ENCODE measurements at places on chromosomes 6 and 20.

DNA sequence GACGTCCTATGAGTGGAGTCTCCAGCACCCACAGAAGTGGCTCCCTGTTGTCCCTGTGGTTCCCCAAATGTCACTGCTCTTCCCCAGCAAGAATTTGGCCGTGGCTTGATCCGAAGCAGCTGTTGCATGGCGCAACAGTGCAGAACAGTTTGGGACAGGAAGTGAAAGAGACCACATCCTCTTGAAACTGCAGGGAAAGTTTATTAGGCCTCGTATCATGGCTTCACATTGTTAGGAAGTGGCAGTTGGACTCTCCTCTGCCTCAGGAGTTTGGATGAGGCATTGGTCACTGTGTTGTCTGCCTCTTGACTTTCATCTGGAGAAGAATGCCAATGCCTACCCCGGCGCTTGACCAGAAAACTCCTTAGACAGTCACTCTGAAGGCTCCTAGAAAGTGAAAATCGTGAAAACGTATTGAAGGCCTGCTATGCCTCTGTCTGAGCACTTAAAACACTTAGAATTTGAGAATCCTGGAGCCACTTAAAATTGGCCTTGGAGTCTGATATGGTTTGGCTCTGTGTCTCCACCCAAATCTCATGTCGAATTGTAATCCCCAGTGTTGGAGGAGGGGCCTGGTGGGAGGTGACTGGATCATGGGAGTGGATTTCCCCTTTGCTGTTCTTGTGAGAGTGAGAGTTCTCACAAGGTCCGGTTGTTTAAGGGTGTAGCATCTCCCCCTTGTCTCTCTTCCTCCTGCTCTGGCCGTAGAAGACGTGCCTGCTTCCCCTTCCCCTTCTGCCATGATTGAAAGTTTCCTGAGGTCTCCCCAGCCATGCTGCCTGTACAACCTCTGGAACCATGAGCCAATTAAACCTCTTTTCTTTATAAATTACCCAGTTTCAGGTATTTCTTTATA lies 334.9 kb upstream of the JARID2 start:
- DNase-seq: no peak

GRCh38 chr6:108877046-108877751 lies 29.0 kb downstream of the ARMC2 start:
- peak; percentile 2 for DNase-seq

DNA sequence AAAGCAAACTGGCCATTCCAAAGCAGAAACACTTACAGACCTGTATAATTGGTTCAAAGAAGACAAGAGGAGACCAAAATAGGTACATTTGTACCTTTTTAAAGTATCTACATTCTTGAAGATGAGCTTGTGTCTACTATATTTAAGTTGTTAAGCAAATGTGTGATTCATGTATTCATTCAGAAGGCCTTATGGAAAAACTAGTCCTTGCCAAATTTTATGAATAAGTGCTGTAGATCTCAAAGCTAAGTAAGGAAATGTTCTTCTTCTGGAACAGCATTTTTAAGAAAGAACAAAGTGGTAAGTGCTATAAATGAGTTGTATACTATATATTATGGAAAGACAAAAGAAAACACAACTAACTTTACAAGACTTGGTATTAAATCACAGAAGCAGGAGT lies 22.2 kb upstream of the HEY2 start:
- DNase-seq: no peak

GRCh38 chr20:24102290-24102689 lies 113.7 kb upstream of the GGTLC1 start:
- no peak for DNase-seq

- no peak for DNase-seq
Measured at GRCh38 chr20:48795732-48796131, 32.1 kb downstream of the PREX1 start.

DNA sequence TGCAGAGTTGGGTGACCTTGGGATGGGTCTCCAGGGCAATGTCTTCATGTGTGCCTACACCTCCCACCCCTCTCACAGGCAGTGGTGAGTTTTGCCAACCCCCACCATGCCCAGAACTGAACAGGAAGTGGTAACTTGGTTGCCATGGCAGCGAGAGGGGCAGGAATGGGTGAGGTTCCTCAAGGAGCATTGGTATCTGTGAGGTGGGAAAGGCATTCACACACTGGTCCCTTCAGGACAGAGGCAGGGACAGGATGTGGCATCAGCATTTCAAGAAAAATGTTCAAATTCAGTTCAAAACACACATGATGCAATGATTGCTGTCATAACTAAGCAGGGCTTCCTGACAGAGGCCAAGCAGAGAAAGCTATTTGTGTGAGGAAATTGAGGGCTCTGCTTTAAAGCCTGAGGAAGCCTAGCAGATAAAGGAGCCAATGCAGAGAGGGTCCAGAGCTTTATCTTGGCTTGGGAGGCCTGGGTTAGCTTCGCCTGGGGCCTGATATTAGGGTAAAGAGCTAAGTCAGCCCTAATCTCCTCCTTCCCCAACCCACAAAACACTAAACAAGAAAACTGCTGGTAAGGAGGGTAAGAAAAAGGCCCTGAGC lies 551 bp downstream of the TREML2 start:
- no peak for DNase-seq

DNA sequence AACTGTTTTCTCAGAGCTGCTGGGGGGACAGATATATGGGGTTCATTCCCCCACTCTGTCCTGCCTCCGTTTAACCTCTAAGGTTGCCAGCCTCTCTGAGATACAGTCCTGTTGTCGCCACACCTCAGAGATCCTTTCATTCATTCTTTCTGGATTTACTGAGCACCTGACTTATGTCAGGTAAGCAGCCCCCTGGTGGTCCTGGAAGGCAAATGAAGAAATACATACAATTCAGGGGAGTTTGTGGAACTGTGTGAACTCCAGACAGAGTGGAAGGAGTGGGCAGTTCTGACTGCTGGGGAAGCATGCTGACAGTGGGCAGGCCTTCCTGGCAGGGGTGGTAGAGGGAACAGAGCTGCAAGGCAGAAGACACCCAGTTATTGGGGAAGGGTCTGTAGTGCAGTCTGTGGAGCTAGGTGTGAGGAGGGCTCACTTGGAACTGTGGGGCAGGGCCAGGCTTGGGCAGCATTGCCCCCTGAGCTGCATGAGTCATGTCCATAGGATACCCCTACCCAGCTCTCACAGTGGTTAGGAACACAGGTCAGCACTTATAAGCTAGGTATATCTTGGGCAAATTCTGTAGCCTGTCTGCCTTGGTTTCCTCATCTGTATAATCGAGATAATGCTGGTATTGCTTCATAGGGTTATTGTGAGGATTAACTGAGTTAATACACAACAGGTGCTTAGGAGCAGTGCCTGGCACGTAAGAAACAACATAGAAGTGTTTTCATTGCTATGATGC lies 12.8 kb upstream of the SGK2 start:
- DNase-seq: no peak
